ENCODE measurements at places on chromosomes 4 and X.
A peak's percentile ranks its signal among the peaks of the same experiment; 100 is the strongest.

GRCh38 chr4:91256043-91256442 lies 1047.7 kb upstream of the GRID2 start:
- no peak for DNase-seq

- DNase-seq: no peak
Measured at GRCh38 chrX:42804524-42804923, 26.6 kb upstream of the PPP1R2C start.

DNA sequence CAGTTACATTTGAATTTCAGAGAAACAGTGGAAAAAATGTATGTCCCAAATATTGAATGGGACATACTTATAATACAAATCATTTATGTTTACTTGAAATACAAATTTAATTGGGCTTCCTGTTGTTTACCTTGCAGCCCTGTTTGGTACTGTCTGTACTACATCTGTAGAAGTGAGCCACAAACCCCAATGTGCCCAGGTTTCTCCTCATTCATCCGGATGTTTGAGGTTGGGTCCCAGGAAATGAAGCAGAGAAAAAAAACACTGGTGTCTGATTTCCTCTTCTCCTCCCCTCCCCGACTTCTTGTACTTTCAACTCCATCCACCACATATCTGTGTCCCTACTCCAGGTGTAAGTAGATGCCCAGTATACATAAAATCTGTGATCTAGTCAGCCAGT lies 27.1 kb upstream of the SCRG1 start:
- no peak for DNase-seq

DNA sequence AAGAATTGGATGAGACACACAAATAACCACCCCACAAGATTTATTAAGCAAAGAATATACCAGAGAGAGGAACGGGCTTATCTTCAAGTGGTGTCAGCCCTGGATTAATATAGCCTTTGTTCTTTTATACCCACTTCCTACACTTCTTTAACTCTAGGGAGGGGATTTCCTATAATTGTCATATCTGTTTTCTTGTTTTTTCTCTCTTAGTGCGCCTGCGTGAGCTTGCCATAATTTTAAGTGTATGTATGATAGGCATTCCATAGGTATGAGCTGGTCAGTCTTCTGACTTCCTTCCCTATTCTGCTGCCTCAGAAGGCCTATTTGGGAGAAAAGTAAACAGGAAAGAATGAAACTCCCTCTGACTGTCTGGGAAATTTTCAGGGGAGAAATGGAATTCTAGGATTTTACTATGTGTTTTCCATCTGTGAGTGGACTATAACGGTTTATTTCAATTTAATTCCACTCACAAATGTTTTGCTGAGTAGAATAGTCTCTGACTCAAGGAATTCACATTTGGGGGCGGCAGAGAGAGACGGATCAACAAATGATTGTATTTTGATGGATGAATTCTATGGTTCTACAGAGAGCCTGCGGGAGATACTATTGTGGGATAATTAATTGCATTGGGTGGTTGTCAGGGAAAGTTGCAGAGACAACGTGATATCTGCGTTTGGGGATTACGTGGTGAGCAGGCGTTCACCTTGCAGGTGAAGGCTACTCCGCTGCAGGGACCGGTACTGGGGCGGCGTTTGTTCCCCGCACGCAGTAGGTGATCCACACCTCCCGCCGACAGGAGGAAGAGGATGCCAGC lies 626 bp upstream of the CEP135 start:
- DNase-seq: no peak

- no peak for DNase-seq
Measured at GRCh38 chr4:76205476-76205875, 8.1 kb downstream of the SCARB2 start.

- no peak for DNase-seq
Measured at GRCh38 chrX:46180258-46180687, 364.9 kb downstream of the ZNF674 start.

GRCh38 chr4:36966756-36967460 lies 277.6 kb upstream of the NWD2 start:
- DNase-seq: no peak

DNA sequence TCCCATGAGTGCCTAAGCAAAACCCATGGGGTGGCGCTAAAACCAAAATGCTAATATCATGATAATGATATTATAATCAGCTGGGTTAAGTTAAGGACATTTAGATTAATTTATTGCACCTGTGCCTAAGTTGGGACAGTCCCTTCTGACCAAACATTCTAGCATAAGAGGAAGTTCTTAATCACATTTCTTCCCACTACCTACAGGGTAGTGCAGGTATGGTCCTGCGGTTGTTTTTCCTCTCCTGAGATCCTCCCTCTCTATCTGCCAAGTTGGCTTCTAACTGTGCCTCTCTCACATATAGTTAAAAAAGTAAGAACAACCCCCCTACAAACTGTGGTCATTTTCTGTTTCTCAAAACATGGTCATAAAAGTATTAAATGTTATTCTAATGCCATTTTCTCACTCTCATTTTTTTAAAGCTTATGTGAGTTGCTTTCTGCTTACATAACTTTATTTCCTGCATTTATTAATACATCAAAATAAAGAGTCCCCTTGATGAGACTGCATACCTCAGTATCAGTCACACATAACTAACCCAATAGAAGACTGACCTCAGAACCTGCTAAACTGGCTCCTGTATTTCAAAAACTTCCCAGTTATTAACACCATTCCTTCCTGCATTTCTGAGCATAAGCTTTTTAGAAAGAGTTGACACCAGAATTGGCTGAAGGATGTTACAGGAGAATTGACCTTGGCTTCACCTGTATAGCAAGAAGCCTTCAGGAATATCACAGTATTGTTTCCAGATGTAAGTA lies 1332.5 kb downstream of the FSTL5 start:
- DNase-seq: no peak

- DNase-seq: no peak
Measured at GRCh38 chr4:185112104-185112503, 31.0 kb upstream of the SLC25A4 start.

- no peak for DNase-seq
Measured at GRCh38 chrX:104282166-104282725, 27.5 kb upstream of the ESX1 start.

DNA sequence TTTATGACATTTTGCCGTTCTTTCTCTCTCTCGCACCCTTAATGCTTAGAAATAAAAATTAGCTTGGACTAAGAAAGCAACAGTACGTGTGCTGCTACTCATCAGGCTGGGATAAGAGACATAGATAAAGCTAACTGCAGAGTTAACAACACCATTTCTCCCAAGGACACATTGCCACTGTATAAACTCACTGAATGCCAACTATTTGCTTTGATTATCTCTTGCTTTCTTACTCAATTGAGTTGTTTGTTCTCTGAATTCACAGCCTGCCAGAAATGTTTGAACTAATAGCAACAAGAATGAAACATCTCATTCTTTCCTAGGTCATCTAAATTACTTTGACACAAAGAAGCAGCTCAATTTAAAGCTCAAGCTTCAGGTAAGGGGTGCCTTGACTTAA lies 34.6 kb downstream of the F8 start:
- no peak for DNase-seq

DNA sequence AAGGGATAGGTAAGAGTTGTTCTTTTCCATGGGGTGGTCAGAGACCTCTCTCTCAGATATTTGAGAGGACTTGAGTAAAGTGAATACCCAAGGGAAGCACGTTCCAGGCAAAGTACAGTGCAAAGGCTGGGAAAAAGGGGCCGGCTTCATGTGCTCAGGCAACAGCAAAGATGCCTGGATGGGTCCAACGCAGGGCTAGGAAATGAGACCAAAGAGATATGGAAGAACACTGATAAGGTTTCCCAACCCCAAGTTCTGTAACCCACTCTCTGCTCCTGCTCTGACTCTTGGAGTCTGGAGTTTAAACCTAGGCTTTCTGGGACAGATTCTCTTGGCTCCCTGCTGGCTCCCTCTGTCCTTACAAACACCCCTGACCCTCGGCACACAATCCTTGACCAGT lies 36.2 kb upstream of the PROM1 start:
- DNase-seq: no peak

DNA sequence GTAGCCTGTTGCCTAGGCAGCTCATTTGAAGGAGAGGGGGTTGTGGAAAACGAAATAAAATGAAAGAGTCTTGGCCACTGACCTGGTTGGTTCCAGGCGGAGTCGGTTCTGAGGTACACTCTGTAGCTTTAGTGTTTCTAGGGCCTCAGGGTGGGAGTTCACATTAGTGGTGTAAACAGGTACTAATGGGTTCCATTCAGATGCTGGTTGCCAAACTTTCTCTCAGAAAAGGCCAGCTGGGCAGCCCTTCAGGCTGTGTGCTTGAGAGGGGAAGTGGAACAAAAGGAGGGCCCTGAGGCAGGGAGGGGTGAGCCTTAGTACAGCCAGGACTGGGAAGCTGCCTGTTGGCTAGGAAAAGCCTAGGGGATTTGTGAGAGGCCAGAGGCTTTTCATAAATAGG lies 24.8 kb downstream of the NHSL2 start:
- no peak for DNase-seq

DNA sequence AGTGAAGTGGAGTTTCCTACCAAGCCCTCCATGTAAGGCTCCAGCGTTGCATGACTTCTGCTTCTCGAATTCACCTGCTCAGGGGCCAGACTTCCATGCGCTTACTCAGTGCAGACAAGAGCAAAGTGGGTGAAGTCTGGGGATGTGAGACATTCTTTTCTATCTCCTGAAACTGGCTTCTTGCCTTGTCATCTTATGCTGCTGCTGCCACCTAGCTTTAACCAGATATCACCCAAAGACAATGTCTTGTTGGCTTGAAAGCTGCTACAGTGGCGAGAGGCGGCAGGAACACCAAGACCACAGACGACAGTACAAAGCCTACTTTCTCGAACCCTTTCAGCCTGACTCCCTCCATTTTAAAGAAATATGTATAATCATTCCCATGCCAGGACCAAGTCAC lies 103.6 kb upstream of the ADGRG2 start:
- DNase-seq: no peak

- DNase-seq: peak; percentile 14
Measured at GRCh38 chr4:82560853-82561785, 669 bp downstream of the TMEM150C start.

DNA sequence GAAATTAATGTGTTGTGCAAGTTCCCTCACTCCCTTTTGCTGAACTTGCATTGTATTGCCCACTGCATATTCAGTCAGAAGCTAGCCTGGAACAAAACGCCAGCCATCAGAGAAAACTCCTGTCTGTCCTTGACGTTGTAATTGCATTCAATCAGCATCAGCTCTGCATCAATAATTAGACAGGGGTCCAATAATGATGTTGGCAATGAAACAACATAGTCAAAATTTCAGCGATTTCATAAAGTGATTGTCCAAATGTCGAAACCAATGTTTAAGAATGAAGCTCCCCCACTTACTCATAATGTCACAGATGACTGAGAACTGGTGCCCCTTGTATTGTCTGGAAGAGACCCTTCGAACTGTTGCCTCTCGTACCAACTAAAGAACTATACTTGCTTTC lies 504.2 kb upstream of the TENM3 start:
- DNase-seq: no peak

DNA sequence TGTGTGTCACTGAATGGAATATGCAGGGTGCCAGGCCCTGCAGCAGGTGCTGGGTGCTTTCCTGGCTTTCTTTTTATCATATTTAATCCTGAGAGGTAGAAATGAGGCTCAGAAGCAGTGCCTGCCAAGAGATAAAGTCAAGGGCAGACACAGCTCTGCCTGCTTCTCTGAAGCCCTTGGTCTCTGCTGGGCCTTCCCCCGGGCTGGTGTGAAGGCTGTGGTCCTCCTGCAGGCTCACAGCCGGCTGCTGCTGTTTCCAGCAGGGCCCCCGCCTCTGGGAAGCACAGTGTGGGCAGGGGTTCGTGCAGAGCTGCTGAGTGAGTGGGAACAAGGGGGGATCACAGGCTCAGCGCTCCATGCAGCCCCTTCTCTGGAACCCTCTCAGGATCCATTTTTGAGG lies 49.6 kb downstream of the TBC1D14 start:
- no peak for DNase-seq

DNA sequence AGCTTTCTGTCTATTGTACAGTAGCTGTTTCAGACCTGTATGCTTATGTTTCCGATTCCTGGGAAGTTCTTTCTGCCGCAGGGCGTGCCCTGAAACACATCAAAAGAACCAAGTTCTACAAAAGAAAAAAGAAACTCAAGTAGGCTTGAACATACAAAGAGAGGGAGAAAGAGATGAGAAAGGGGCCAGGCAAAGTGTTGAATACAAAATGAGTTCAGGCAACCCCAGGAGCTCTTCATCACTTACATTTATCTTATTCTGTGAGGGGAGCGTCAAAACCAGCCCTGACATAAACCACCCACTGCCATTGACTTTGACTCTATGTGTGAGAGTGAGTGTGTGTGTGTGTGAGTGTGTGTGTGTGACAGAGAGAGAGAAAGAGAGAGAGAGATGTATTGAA lies 26.5 kb upstream of the ATOH1 start:
- no peak for DNase-seq

DNA sequence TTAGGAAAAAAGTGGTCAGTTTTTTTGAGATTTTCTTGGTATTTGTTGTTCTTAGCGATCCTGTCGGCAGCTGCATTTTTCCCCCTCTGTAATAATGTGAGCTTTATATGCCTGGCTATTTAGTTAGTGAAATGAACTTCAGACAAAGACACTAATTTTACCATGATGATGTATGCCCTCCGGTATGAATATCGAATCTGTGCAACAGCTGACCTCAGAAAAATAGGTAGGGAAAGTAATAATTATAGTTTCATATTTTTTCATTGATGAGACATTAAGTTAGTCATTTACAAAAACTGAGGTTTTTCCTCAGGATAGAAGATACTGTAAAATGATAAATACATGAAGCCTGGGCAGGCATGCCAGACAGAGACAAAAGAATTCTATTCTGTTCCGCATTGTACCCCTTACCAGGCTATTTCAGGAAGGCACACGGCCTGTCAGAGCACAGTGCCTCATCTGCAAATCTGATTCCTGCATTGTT lies 155.8 kb downstream of the SHROOM3 start:
- DNase-seq: no peak

DNA sequence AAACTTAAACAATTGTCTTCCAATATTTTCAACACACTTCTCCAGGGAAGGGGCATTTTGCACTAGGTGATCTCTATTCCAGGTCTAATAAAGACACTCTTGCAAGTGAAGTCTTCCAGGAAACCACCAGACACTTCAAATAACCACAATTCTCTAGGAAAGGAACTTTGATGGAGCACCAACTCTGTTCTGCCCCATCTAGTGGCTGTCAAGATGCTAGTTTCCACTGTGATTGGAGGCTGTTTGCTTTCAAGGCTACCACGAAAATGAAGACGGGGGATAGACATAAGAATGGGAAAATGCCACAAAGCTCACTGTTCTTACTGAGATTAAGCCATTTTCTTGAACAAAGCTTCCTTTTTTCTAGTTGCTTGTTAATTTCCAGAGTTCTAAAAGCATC lies 100.6 kb upstream of the F9 start:
- no peak for DNase-seq

- DNase-seq: no peak
Measured at GRCh38 chrX:20796450-20796849, 529.7 kb upstream of the RPS6KA3 start.

GRCh38 chrX:116379854-116380253 lies 56.6 kb upstream of the SLC6A14 start:
- DNase-seq: no peak

DNA sequence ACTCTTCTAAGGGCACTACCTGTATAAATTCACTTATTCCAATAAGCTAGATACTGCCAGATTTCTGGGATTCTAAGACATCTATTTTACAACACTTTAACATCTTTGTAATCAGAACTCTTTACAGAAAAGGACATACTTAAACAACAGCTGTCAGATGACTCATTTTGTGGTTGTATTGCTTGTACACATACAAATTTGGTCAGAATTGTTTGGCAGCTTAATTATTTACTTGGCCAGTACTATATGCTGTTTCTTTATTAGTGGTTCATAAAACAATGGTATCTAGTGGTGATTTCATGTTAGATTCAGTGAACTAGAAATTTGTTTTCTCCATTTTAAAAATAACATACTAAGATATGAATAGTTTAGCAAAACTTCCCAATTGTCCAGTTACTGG lies 27.2 kb downstream of the PALLD start:
- DNase-seq: no peak

All from progenitor cell of endocrine pancreas (in vitro differentiated cells).